Activated CD8-positive, alpha-beta T cell treated with anti-CD3 and anti-CD28 coated beads, Interleukin-2, amount 10 ng/mL, durations not matched to agents 7 days and 5 days (primary cell): ENCODE measurements at places on chromosomes 12 and 14. TPM values are rescaled to one million over a fixed set of nuclear protein-coding genes. Genes with fewer than 3 reads are reported as not detected.

Gene PLD4
- not detected for total RNA-seq

Gene SIX1
- not detected for total RNA-seq

Gene ITGB7
- total RNA-seq = 500 TPM

Gene OVCH1
- total RNA-seq = not detected

GRCh38 chr12:42450248-42450647 lies 124.3 kb downstream of the PPHLN1 start:
- H3K4me1 ChIP-seq = no peaks in the 10 kb centered on the region
- no peak overlapping the region for H3K4me3 ChIP-seq
- H3K27ac ChIP-seq = no peak overlapping the region
- no peak for DNase-seq
- no peaks in the 10 kb centered on the region for H3K27me3 ChIP-seq

DNA sequence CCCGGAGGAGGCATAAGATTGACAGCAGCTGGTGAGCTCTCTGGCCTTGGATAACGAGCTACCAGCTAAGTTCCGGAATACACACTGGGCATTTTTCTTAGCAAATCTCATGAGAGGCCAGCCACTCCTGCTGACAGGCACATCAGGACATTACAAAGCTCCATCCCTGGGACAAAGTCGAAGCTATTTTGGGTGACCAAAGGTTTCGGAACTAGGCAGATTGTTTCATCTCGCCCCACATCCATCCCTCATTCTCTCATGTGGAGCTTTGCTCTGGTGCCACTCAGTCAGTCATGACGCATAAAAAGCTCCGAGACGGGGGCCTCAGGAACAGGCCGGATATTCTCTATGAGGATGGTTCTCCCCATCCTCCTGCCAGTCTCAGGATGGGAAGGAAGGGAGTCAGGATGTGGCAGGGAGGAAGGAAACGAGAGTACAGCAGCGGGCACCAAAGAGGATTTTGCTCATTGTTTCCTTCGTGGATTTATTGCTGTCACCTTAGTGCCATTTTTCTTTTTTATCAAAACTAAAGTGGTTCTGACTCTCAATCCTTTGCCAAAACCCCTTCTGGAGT lies 253.1 kb upstream of the FKBP4 start:
- H3K4me3 ChIP-seq = no peak overlapping the region
- peaks cover 19% of the 10 kb centered on the region for H3K4me1 ChIP-seq
- no peak for DNase-seq
- no peak overlapping the region for H3K27ac ChIP-seq
- H3K36me3 ChIP-seq = no peaks in the 10 kb centered on the region

GRCh38 chr12:105192624-105193225 lies 43.2 kb downstream of the APPL2 start:
- H3K36me3 ChIP-seq = peaks cover 49% of the 10 kb centered on the region
- H3K27ac ChIP-seq = no peak overlapping the region
- H3K4me1 ChIP-seq = no peaks in the 10 kb centered on the region

DNA sequence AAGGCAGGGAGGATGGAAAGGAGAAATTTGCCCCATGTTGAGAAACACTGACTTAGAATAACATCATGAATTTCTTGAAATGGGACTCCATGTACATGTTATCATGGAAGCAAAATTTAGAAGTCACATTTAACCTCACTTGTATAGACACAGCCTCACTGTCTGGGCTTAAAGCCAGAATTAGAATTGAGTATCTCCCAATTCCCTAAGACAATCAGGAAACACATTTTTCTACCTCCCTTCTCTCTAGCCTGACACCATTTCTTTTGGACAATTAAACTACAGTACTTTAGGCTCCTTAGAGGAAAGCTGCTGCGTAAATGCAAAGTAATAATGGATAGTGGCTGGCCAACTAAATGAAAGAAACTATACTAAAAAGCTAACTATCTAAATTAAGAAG lies 795.5 kb downstream of the C12orf50 start:
- no peak overlapping the region for H3K27ac ChIP-seq
- DNase-seq = no peak
- no peaks in the 10 kb centered on the region for H3K36me3 ChIP-seq
- no peak overlapping the region for H3K4me3 ChIP-seq

DNA sequence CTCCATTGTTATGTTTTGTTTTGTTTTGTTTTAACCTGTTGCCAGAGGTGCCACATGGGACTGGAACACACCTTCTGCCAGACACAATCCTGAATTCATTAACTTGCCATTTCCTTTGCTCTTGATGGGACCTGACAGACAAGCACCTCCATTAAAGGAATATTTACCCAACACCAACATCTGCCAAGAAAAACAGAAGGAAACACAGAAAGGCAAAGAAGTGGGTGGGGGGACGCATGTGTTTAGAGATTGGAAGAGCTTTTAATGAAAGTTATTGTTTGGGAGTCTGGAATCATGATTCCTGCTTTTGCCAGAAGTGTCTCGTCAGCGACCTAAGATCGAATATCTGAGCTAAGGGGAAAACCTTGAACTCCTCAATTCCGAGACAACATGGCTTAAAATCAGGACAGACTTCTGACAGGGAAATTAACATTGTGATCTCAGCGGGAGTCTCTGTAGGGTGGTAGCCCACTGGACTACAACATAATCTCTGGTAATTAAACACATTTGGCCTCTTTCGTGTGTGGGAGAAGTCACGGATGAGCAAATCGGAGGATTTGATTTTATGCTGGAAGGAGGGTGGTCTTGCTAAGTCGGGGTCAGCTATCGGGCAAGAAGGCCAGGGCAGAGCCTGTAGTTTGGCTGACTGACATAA lies 210.4 kb upstream of the FAR2 start:
- H3K27me3 ChIP-seq = no peaks in the 10 kb centered on the region
- no peaks in the 10 kb centered on the region for H3K4me1 ChIP-seq
- no peak overlapping the region for H3K27ac ChIP-seq
- no peaks in the 10 kb centered on the region for H3K36me3 ChIP-seq

DNA sequence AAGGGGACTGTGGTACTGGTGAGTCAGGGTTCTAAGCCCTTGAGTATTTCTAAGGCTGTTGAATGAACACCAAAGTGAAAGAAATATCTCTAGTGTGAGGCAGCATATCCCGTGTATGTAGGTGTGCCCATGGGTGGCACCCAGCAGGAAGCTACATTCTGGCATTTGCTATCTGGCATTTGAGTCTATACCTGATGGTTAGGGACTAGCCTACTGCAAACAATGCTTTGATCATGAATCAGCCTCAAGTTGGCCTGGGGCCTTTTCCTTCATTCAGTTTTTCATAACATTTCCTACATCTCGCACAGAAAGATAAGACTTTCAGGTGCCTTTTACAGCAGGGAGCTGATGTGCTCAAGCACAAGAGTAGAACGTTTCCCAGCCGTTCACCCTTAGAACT lies 85.7 kb upstream of the E2F7 start:
- no peaks in the 10 kb centered on the region for H3K36me3 ChIP-seq
- no peaks in the 10 kb centered on the region for H3K4me1 ChIP-seq
- no peak overlapping the region for H3K27ac ChIP-seq
- no peaks in the 10 kb centered on the region for H3K27me3 ChIP-seq
- DNase-seq = no peak
- H3K4me3 ChIP-seq = no peak overlapping the region

DNA sequence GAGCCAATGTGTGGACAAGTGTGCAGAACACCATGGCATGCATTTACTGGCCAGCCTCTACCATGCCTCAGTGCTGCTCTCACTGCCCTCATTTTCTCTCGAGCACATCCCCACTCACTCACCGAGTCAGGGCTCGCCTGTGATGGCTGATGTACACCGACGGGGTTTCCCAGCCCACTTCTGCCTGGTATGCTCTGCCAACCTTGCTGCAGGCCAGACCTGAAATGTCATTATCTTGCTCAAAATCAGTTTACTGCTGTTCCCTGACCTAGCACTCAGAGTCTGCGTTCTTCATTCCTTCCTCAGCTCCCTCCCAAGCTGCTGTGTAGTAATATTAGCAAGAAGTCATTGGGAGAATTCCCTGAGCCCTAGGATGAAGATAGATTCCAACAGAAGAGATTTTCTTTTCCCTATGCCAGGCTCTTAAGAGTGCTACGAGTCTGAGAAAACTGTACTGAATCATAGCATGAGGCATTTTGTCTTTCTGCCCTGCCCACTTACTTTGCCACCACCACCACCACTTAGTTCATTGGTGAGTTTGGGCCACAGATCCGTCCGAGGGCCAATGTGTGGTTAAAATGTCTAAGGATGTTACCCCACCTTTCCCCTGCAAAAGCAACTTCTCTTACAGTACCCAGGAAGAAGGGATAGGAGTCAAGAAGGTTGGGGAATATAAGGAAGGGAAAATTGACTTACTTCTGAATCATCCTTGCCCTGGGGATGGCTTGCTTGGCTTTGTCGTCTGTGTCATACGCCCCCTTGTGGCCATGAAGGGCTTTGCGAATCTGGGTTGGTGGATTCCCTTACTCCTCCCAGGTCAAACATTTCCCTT lies 51.0 kb downstream of the BMAL2 start:
- no peak overlapping the region for H3K27ac ChIP-seq
- H3K36me3 ChIP-seq = peaks cover 5% of the 10 kb centered on the region
- DNase-seq = peak; percentile 80
- H3K4me3 ChIP-seq = no peak overlapping the region
- H3K27me3 ChIP-seq = no peaks in the 10 kb centered on the region
- no peaks in the 10 kb centered on the region for H3K4me1 ChIP-seq

- peaks cover 6% of the 10 kb centered on the region for H3K27me3 ChIP-seq
- no peak for DNase-seq
- no peak overlapping the region for H3K27ac ChIP-seq
- H3K36me3 ChIP-seq = no peaks in the 10 kb centered on the region
- H3K4me1 ChIP-seq = peaks cover 6% of the 10 kb centered on the region
- H3K4me3 ChIP-seq = no peak overlapping the region
These were observed 163.1 kb downstream of the PHLDA1 start for GRCh38 chr12:75868501-75868900.

- DNase-seq = no peak
- H3K4me3 ChIP-seq = no peak overlapping the region
- H3K27ac ChIP-seq = no peak overlapping the region
These were observed 75.9 kb downstream of the DACT1 start for GRCh38 chr14:58713677-58714076.
